ENCODE measurements at places on chromosomes 4 and X.

- DNase-seq: no peak
Observed at GRCh38 chr4:116599859-116600258, 485.5 kb downstream of the TRAM1L1 start.

GRCh38 chr4:152408514-152409327 lies 127.2 kb downstream of the FBXW7 start:
- DNase-seq: no peak

DNA sequence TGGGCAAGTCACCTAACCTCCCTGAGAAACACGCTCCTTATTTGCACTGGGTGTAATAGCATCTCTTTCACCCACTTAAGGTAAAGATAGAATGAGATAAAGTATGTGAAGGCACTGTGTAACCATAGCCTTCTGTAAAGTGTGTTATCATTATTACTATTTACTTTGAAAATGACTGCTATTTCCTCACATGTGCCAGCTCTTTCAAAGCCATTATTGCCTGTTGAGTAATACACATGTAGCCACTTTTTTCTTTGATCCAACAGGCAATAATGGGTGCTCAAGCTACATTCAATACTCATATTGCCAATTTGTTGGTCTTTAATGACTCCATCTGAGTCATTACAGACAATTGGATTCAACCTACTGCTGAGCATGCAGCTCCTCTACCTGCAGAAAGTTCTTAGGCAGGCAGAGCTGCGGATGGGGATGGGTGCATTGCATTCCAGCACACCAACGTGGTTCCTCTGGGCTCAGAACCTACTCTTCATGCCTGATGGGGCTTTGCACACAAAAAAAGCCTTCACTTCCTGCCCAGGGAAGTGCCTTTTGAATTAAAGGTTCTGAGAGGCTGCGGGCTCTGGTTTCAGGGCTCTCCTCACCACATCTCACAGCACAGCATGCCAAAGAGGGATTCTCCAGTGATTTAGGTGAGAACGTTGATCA lies 9.7 kb downstream of the PTCHD1 start:
- no peak for DNase-seq

- no peak for DNase-seq
Observed at GRCh38 chr4:120207021-120207420, 140.4 kb upstream of the MAD2L1 start.

GRCh38 chr4:158778156-158778711 lies 9.4 kb downstream of the FNIP2 start:
- DNase-seq: no peak
